ENCODE measurements at places on chromosomes 4 and X. TPM values are rescaled to one million over a fixed set of nuclear protein-coding genes. Genes with fewer than 3 reads are reported as not detected.

Gene P2RY8
- total RNA-seq, result 5.5 TPM

Gene CACNA1F
- total RNA-seq, result 0.06 TPM

Gene PRDM5
- 26.0 TPM for total RNA-seq

Gene NMU
- total RNA-seq, result not detected

Gene GYPE
- 4.0 TPM for total RNA-seq

Gene IL21
- total RNA-seq, result not detected

Gene COL25A1
- 2.2 TPM for total RNA-seq

Gene IRS4
- total RNA-seq, result not detected

Gene CDX4
- total RNA-seq, result not detected

Gene HSFX3
- total RNA-seq, result not detected

- H3K27ac ChIP-seq, result no peak overlapping the region
- no peak for DNase-seq
- no peaks in the 10 kb centered on the region for H3K36me3 ChIP-seq
- no peaks in the 10 kb centered on the region for H3K27me3 ChIP-seq
- peaks cover 2% of the 10 kb centered on the region for H3K4me1 ChIP-seq
- H3K4me3 ChIP-seq, result no peak overlapping the region
These were observed 289.5 kb upstream of the BOD1L1 start for GRCh38 chr4:13917015-13917414.

GRCh38 chrX:155876704-155877103 lies 4.4 kb upstream of the VAMP7 start:
- no peaks in the 10 kb centered on the region for H3K36me3 ChIP-seq
- H3K27ac ChIP-seq, result no peak overlapping the region
- no peak for DNase-seq
- no peak overlapping the region for H3K4me3 ChIP-seq

- H3K27me3 ChIP-seq, result no peaks in the 10 kb centered on the region
- H3K4me1 ChIP-seq, result no peaks in the 10 kb centered on the region
- H3K36me3 ChIP-seq, result no peaks in the 10 kb centered on the region
- H3K27ac ChIP-seq, result no peak overlapping the region
- DNase-seq, result no peak
- no peak overlapping the region for H3K4me3 ChIP-seq
These were observed 55.9 kb upstream of the LEF1 start for GRCh38 chr4:108224611-108225053.

GRCh38 chr4:53855581-53856250 lies 208.7 kb downstream of the CHIC2 start:
- H3K27me3 ChIP-seq, result no peaks in the 10 kb centered on the region
- DNase-seq, result no peak
- H3K27ac ChIP-seq, result no peak overlapping the region
- H3K4me1 ChIP-seq, result no peaks in the 10 kb centered on the region
- H3K36me3 ChIP-seq, result no peaks in the 10 kb centered on the region

DNA sequence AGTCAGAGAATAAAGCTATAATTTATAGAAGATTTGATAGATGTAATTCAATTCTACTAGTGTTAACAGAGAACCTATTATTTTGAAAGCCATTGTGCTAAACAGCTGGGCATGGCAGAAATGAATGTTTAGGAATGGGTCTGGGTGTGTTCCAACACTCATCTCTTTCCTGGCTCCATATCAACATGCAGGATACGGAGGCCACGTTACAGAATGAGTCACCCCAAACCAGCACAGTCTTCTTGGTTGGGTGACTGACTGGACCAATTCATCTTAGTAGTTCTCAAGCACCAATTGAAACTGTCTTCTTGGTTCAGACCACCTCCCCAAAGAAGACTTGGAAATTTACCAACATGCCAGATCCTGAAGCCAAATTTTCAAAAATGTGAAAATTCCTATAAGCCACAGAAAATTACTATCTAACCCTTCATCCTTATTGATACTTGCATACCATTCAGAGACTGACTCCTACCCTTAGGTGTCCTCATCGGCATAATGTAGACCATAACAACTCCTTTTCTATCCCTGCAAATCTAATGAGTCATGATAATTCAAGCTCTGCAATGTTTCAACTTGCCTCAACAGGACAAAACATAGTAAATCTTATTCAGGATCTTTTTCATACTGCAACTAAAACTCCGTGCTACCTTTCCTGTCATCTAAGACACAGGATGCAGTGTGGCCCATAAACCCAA lies 52.0 kb upstream of the ATOH1 start:
- DNase-seq, result no peak
- H3K4me3 ChIP-seq, result no peak overlapping the region
- peaks cover 2% of the 10 kb centered on the region for H3K27me3 ChIP-seq
- no peaks in the 10 kb centered on the region for H3K4me1 ChIP-seq

GRCh38 chr4:85603437-85604336 lies 128.7 kb downstream of the ARHGAP24 start:
- H3K27ac ChIP-seq, result no peak overlapping the region
- DNase-seq, result no peak
- H3K36me3 ChIP-seq, result no peaks in the 10 kb centered on the region
- H3K27me3 ChIP-seq, result no peaks in the 10 kb centered on the region
- H3K4me1 ChIP-seq, result no peaks in the 10 kb centered on the region

DNA sequence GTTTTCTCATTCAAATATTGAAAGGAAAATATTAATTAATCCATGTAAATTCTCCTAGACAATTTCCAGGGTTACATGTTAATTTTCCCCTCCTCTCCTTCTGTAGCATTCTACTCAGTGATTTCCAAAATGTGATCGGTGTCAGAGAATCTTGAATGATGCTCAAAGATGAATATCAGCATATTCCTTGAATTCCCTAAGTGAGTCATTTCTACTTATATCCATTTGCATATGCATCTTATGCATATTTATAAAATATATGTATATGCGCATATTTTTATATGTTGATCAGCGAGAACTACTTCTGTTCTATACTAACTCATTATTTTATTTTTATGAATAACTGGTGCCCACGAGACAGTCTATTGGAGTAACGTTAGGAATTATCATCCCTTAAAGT lies 33.9 kb upstream of the GALNTL6 start:
- H3K4me1 ChIP-seq, result no peaks in the 10 kb centered on the region
- no peaks in the 10 kb centered on the region for H3K36me3 ChIP-seq
- no peak for DNase-seq
- no peak overlapping the region for H3K27ac ChIP-seq

DNA sequence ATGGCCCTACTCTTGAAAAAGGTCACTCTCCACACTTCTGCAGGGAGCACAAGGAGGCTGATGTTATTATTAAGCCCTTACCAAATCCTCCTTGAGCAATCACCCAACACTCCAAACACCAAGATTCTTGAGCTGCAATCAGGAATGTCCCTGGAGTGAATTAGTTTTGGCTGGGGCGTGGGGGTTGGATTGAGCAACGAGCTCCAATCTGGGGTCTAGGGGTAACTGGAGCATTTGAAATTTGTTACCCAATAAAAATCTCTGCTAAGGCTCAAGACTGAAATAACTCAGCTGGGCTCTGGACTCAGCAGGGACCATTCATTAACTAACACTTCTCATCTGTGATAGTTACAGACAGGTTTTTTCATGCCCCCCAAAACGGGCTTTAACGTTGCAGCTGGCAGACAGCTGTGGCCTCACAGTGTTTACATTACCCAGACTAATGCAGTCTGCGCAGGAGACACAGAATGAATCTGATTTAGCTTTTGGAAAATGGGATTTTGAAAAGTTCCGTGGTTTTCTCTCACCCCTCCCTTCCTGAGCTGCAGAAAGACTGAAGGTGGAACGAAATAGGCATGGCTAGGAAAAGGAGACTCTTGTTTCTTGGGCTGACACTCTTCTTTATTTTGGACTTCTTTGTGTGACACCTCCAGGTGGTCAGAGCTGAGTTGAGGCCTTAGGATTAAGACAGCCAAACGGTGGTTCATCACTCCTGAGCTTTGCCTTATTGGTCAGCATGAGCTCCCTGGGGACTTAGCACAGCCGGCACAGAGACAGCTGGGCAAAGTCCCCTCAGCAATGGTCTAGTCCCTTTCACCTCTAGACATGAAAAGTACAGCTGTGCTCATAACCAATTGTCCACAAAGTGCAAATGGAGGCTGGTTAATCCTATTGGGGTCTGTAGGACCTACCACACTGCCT lies 26.6 kb downstream of the PLAC1 start:
- no peak overlapping the region for H3K27ac ChIP-seq
- no peaks in the 10 kb centered on the region for H3K4me1 ChIP-seq
- no peaks in the 10 kb centered on the region for H3K36me3 ChIP-seq

GRCh38 chr4:110540581-110540980 lies 64.6 kb downstream of the ENPEP start:
- H3K4me3 ChIP-seq, result no peak overlapping the region
- no peak for DNase-seq
- H3K27ac ChIP-seq, result no peak overlapping the region
- no peaks in the 10 kb centered on the region for H3K27me3 ChIP-seq
- H3K4me1 ChIP-seq, result no peaks in the 10 kb centered on the region

DNA sequence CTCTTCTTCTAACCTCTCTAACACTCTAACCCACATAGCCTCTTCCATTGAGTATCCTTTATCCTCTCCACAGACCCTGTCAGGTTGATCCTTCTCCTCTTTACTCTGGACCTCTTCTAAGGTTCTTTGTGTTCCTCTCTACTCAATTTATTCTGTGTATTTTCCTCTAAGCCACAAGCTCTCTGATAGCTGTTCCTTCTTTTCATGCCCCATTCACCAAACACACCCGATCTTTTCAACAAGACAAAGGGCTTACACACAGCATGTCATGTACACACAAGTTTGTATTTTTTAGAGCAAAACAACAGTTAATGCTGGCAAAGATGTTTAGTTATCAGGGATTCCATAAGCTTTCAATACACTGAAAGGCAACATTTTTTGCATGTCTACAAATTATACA lies 1.9 kb downstream of the SPIN2B start:
- no peak for DNase-seq
- H3K36me3 ChIP-seq, result no peaks in the 10 kb centered on the region
- H3K27me3 ChIP-seq, result no peaks in the 10 kb centered on the region
- no peak overlapping the region for H3K4me3 ChIP-seq
- no peaks in the 10 kb centered on the region for H3K4me1 ChIP-seq

- no peak for DNase-seq
- H3K27me3 ChIP-seq, result no peaks in the 10 kb centered on the region
- H3K4me1 ChIP-seq, result no peaks in the 10 kb centered on the region
- H3K4me3 ChIP-seq, result no peak overlapping the region
- no peak overlapping the region for H3K27ac ChIP-seq
These were observed 37.8 kb downstream of the DGKK start for GRCh38 chrX:50432829-50433289.

DNA sequence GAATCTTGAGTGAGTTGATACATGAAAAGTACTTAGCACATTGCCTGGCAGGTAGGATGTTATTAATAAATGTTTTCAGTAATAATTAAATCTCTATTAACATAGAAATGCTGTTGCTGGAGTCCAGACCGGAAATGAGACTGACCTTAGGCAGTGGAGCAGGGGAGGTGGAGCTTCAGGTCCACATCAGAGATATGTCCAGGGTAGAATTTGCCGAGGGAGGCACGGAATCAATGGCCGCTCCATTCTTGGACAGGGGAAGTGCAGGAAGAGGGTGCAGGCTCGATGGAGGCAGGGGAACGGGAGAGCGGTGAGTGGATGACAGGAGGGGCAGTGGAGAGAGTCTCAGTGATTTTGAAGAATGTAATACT lies 107.3 kb downstream of the GATB start:
- H3K4me3 ChIP-seq, result no peak overlapping the region
- no peaks in the 10 kb centered on the region for H3K27me3 ChIP-seq
- H3K4me1 ChIP-seq, result no peaks in the 10 kb centered on the region
- DNase-seq, result no peak
- no peak overlapping the region for H3K27ac ChIP-seq

DNA sequence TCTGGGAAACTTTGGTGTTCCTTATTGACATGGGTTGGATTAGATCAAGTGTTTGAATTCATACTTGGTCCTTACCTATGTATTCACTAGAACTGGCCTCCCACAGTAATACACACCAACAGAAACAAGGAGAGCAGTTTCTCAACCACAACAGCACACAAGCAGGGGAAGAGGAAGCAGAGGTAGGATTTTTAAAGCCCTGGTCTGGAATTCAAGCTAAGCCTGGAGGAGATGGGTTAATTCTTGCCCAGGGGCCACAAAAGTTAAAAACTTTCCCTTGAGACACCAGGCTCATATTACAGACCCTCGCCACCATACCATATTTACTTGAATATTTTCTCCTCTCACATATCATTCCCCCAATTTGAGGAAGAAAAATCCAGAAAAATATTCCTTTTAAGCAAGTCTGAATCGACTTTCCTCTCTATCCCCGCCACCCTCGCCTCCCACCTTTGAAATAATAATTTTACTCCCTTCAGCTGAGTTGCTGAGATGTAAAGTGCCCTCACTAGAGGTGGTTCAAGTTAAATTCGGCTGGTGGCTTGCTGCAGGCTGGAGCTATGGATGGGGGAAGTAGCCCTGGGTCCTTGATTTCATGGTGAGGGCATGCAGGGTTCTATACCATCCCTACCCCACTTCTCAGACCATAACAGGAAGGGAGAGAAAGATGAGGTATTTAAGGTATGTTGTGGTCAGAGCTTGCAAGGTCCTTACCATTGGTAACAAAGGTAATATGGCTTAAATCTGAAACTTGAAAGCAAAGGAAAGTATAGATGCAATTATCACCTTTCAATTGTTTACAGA lies 440.2 kb downstream of the INPP4B start:
- H3K27me3 ChIP-seq, result no peaks in the 10 kb centered on the region
- no peak for DNase-seq
- H3K27ac ChIP-seq, result peak overlapping the region; percentile 89
- H3K4me3 ChIP-seq, result peak overlapping the region; percentile 59
- H3K4me1 ChIP-seq, result no peaks in the 10 kb centered on the region
- H3K36me3 ChIP-seq, result no peaks in the 10 kb centered on the region

- no peak overlapping the region for H3K4me3 ChIP-seq
- H3K4me1 ChIP-seq, result no peaks in the 10 kb centered on the region
- DNase-seq, result no peak
These were observed 89.5 kb upstream of the TRPC3 start for GRCh38 chr4:122041312-122041711.

DNA sequence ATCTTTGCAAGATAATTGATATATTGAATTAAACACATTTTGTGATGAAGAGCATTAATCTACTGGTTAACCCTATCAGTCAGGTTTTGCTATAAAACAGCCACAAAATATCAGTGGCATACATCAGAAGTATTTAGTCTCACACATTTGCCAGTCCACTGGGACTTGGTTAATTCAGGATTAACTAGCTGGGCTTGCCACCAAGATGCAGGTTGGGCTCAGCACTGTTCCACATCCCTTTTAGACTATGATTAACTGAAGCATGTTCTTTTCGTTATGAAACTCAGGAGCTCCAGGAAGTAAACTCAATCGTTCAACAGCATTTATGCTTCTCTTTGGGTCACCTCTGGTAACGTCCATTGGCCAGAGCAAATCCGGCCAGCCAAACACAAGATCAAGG lies 538.1 kb upstream of the HS3ST1 start:
- DNase-seq, result no peak
- no peaks in the 10 kb centered on the region for H3K4me1 ChIP-seq
- no peaks in the 10 kb centered on the region for H3K36me3 ChIP-seq
- H3K27me3 ChIP-seq, result no peaks in the 10 kb centered on the region

- no peaks in the 10 kb centered on the region for H3K36me3 ChIP-seq
- no peak for DNase-seq
- H3K27ac ChIP-seq, result no peak overlapping the region
- H3K4me3 ChIP-seq, result no peak overlapping the region
These were observed 32.4 kb upstream of the PGM2 start for GRCh38 chr4:37794056-37794455.

- no peak overlapping the region for H3K27ac ChIP-seq
- H3K4me1 ChIP-seq, result no peaks in the 10 kb centered on the region
- no peaks in the 10 kb centered on the region for H3K36me3 ChIP-seq
These were observed 354.6 kb upstream of the RASGEF1B start for GRCh38 chr4:81826335-81826734.
